ENCODE measurements at places on chromosomes 7 and 10. TPM values are rescaled to one million over a fixed set of nuclear protein-coding genes. Genes with fewer than 3 reads are reported as not detected.

Gene FRMPD2
- not detected for total RNA-seq

Gene PARD3
- 17.0 TPM for total RNA-seq

Gene STEAP2
- total RNA-seq: 3.8 TPM

Gene SLC13A4
- total RNA-seq: 0.52 TPM

Gene WDFY4
- total RNA-seq: not detected

Gene CDK1
- 191 TPM for total RNA-seq

Gene CFAP70
- total RNA-seq: not detected

Gene MRC1
- total RNA-seq: not detected

Gene TCAF2
- total RNA-seq: 3.9 TPM

Gene CALML5
- not detected for total RNA-seq

Gene CYP3A7
- not detected for total RNA-seq

Gene SEMA3D
- 9.2 TPM for total RNA-seq

Gene CALD1
- 296 TPM for total RNA-seq

Gene SP4
- 37.7 TPM for total RNA-seq

Gene UCMA
- not detected for total RNA-seq

Gene ADCYAP1R1
- total RNA-seq: not detected

Gene CARD11
- 2.2 TPM for total RNA-seq

Gene C10orf95
- total RNA-seq: not detected

Gene TAS2R41
- total RNA-seq: not detected

Gene AKR1C3
- 9.6 TPM for total RNA-seq

Gene CFAP43
- total RNA-seq: 2.1 TPM

Gene CNPY4
- 24.1 TPM for total RNA-seq

Gene AS3MT
- total RNA-seq: 0.12 TPM

Gene NPFFR1
- not detected for total RNA-seq

Gene AMPH
- total RNA-seq: 3.1 TPM

Gene XRCC2
- total RNA-seq: 9.4 TPM

Gene TEX36
- total RNA-seq: 0.10 TPM

Gene FMC1
- total RNA-seq: 16.1 TPM

Gene CRHR2
- total RNA-seq: not detected

Gene PPRC1
- total RNA-seq: 14.7 TPM

Gene PAX4
- not detected for total RNA-seq

Gene TMEM176A
- 0.34 TPM for total RNA-seq

Gene IL2RA
- not detected for total RNA-seq

Gene SLC16A12
- total RNA-seq: 0.32 TPM

Gene DOCK4
- total RNA-seq: 7.7 TPM

Gene LRIT1
- not detected for total RNA-seq

Gene CDNF
- not detected for total RNA-seq

Gene MALRD1
- not detected for total RNA-seq

Gene PIK3AP1
- 4.5 TPM for total RNA-seq

Gene CLRN3
- not detected for total RNA-seq
